ENCODE measurements at places on chromosomes 2 and 18. TPM values are rescaled to one million over a fixed set of nuclear protein-coding genes. Genes with fewer than 3 reads are reported as not detected.

Gene TMEFF2
- total RNA-seq: 0.20 TPM

Gene SNORC
- 5.4 TPM for total RNA-seq

Gene IGFBP2
- total RNA-seq: 69.4 TPM

Gene ITM2C
- total RNA-seq: 77.2 TPM

Gene GPBAR1
- 0.33 TPM for total RNA-seq
